ENCODE measurements at places on chromosomes 16 and 17.

DNA sequence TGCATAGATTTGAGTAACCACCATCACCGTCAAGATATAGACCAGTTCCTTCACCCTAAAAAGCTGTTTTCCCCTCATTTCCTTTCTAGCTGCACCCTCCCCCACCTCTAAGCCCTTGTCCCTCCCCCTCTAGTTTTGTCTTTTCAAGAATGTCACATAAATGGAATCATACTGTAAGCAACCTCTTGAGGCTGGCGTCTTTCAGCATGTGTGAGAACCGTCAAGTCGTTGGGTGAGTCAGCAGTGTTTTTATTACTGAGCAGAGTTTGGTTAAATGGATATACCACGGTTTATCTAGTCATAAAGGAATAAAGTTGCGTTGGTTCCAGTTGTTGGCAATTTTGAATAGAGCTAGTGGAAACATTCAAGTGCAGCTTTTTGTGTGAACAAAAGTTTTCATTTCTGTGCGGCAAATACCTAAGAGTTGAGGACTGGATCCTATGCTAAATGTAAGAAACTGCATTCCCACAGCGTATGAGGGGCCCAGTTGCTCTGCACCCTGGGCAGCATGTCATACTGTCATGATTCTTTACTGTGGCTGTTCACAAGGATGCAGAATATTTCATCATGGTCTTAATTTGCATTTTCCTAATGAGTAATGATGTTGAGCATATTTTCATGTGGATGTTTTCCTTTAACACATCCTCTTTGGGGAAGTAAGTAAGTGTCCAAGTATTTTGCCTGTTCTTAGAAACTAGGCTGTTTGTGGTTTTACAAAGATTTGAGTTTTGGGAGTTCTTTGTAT lies 264.3 kb downstream of the CPPED1 start:
- DNase-seq = no peak

- no peak for DNase-seq
These were observed 180.9 kb downstream of the HS3ST3A1 start for GRCh38 chr17:13420878-13421277.

- no peak for DNase-seq
These were observed 8.7 kb upstream of the EMP2 start for GRCh38 chr16:10589109-10589508.

GRCh38 chr16:2364638-2365210 lies 24.2 kb upstream of the ABCA3 start:
- DNase-seq = no peak

DNA sequence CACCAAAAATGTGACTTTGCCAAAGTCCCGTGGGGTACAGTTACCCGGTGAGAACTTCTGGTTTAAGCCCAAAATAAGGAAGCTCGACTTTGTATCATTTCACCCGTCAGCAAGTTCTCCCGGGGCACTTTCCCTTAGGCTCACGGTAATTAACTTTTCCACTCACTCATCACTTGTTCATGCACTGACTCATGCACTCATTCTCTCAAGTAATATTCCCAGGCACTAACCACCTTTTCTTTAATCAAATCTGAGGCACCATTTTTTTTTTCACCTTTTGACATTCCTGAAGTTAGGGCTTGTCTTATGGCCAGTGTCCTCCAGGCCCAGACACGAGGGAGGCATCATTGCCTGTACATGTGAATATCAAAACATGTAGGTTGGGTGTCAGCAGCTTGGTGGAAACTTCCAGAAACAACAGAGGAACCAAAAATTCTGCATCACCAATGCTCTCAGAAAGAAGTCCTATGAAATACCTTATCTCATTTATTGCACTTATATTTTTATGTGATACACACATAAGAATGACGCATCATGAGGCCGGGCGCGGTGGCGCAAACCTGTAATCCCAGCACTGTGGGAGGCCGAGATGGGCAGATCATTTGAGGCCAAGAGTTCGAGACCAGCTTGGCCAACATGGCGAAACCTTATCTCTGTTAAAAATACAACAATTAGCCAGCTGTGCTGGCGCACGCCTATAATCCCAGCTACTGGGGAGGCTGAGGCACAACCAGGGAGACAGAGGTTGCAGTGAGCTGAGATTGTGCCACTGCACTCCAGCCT lies 36.1 kb upstream of the ATP2C2 start:
- no peak for DNase-seq

GRCh38 chr17:62064029-62064790 lies 868 bp downstream of the MED13 start:
- DNase-seq = no peak

- no peak for DNase-seq
These were observed 30.1 kb downstream of the HIC1 start for GRCh38 chr17:2084766-2085647.

DNA sequence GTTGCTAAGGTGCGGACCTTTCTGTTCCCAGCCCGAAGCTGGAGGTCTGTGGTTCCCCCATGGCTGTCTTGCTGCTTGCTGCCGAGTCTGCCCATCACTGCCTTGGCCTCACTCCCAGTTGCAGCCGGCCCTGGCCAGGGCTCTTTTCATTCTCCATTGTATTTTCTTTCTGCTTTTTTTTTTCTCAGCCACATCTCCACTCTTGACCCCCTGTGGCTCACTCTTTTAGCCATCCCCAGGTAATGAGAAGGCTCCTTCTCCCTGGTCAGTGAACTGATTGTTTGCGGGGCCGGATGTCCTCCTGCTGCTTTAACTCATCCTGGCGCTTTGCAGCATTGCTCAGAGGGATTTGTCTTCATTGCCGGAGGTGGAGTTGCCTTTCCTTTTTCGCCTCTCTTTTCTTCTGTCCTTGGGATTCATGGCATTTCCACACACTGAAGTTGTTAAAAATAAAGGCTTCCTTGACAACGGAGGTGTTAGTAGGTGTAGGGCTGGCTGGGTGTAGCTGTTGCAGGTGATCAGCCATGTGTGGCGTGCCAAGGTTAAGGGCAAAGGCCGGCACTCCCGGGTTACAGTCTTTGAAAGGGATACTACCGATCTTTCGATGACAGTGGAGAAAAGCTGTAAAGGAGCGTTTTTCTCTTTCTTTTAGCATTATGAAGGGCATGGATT lies 34.1 kb downstream of the MAP2K6 start:
- DNase-seq = no peak

- DNase-seq = no peak
These were observed 3.6 kb upstream of the STAC2 start for GRCh38 chr17:39229274-39229913.

- DNase-seq = peak; percentile 35
These were observed 7.1 kb upstream of the FTSJ3 start for GRCh38 chr17:63834431-63835166.

DNA sequence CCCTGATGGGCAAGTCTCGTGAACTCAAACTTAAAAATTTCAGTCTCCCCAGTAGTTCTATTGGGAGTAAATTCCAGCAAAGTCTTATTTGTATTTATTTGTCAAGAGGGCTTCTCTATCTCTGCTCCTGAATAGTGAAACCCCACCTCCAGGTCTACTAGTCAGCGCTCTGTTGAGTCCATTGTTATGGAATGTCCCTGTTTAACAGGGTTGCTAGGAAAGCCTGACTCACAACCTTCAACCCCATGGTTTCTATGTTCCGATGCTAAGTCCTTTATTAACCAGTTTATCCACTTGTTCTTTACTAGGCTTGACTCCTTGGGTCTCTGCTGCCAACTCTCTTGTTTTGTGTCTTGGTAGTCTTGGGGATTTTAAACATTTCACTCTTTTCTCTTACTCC lies 250.7 kb upstream of the MYOCD start:
- DNase-seq = no peak

GRCh38 chr16:71387045-71387871 lies 28.7 kb downstream of the CALB2 start:
- DNase-seq = no peak

- no peak for DNase-seq
These were observed 33.3 kb downstream of the CDRT15 start for GRCh38 chr17:14203388-14203787.

DNA sequence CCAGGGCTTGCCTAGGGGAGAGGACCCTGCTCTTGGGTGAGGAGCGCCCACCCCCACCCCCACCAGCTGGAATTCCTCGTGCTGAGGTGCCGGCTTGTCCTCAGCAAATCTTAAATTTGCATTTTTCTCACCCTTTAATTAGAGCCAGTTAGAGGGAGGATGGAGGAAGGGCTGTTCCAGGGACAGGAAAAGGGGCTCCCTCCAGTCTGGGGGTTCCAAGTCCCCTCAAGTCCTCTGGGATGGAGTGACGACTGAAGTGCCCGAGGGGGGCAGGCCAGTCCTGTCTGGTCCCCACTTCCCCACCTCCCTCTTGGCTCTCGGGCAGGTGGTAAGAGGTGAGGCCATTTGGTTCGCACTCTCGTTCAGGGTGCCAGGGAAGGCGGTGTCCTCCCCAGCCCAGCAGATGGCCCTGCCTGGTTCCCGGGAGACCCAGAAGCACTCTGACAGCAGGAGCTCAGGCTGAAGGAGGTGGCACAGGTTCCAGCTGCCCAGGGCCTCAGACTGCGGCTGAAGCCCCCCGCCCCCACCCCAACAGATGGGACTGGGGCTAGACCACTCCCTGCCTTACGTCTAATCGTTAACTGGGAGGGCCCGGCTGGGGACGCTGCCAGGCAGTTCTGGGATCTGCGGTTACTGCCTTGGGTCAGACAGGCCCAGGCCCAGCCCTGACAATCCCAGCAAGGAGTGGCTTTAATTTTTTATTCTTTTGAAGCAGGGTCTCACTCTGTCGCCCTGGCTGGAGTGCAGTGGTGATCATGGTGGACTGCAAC lies 2.2 kb downstream of the RAB26 start:
- DNase-seq = no peak

DNA sequence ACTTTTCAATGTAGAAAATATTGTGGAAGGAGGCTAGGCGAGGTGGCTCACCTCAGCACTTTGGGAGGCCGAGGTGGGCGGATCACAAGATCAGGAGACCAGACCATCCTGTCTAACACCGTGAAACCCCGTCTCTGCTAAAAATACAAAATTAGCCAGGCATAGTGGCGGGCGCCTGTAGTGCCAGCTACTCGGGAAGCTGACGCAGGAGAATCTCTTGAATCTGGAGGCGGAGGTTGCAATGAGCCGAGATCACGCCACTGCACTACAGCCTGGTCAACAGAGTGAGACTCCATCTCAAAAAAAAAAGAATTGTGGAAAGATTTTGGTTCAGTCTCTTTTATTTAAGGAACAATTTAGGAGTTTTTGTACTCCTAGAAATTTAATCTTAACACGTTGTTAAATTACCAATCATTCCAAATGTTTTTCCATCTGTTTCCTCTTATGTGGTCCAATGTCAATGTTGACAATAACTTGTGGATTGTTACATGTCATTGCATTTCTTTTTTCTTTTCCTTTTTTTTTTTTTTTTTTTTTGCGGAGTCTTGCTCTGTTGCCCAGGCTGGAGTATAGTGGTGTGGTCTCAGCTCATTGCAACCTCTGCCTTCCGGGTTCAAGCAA lies 124.6 kb upstream of the HAS3 start:
- no peak for DNase-seq

- no peak for DNase-seq
These were observed 62.3 kb downstream of the VPS53 start for GRCh38 chr17:652314-652713.

GRCh38 chr16:48965386-48965785 lies 316.3 kb downstream of the CBLN1 start:
- no peak for DNase-seq

GRCh38 chr16:31451681-31452351 lies 7.5 kb upstream of the ARMC5 start:
- no peak for DNase-seq

DNA sequence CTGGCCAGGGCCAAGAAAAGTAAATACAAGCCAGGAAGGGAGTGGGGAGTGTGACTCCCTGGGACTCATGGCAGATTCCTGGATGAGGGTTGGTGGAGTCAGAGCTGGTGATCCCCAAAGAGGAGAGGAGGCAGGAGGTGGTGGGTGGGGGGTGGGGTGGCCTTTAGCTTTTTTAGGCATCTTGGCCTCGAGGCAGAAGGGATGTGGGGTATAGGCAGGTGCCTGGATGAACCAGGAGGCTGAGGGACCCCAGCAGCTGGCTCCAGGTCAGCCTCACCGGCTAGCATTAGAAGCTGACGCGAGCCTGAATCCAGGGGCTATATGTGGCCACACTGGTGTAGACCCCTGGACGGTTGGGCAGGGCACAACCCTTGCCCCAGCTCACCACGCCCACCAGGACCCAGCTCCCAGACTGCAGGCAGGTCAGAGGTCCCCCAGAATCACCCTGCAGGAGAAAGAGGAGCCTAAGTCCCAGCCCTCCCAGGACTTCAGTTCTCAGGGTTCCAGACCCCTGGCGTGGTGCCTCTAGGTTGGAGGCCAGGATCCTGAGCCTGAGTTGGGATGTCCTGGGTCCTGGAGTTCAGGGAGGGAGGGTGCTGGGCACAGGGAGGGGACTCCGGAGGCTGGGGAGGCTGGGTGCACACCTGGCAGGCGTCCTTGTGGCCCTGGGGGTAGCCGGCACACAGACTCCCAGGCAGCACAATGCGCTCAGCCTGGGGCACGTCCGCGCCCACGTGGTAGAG lies 2.8 kb downstream of the PRSS33 start:
- no peak for DNase-seq

GRCh38 chr16:80680839-80681238 lies 123.6 kb downstream of the CDYL2 start:
- no peak for DNase-seq

- DNase-seq = no peak
These were observed 28.1 kb upstream of the SIAH1 start for GRCh38 chr16:48413272-48413671.

DNA sequence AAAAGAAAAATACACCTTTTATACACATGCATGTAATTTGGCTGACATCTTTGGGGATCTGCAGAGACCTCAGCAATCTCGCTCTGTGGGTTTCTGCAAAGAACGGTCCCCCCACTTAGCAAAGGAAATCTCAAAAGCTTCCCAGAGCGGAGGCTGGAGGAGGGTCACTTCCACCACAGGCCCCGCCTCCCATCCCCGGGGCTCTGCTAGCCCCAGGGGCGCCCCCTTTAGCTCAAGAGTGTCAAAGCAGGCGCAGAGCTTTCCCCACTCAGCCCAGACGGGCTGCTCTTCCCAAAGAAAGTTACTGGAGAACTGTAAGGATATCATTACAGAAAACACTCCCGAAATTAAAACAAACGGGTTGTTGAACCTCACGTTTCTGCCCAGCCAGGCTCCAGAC lies 11.4 kb downstream of the SLC13A5 start:
- no peak for DNase-seq

GRCh38 chr16:50474138-50474537 lies 74.1 kb upstream of the NKD1 start:
- DNase-seq = no peak

GRCh38 chr17:8326511-8327302 lies 12.9 kb upstream of the ODF4 start:
- DNase-seq = no peak

- DNase-seq = no peak
These were observed 107.7 kb upstream of the GPR139 start for GRCh38 chr16:20181416-20181815.

- no peak for DNase-seq
These were observed 16.6 kb upstream of the CCL8 start for GRCh38 chr17:34302636-34303035.
